Right kidney (tissue), 9 donors: ENCODE measurements at places on chromosomes 12 and 14.

- no peak for DNase-seq
Measured at GRCh38 chr14:87944987-87945604, 47.9 kb downstream of the GALC start.

GRCh38 chr12:73421832-73422231, 1115.8 kb upstream of the ATXN7L3B start:
- no peak for DNase-seq

DNA sequence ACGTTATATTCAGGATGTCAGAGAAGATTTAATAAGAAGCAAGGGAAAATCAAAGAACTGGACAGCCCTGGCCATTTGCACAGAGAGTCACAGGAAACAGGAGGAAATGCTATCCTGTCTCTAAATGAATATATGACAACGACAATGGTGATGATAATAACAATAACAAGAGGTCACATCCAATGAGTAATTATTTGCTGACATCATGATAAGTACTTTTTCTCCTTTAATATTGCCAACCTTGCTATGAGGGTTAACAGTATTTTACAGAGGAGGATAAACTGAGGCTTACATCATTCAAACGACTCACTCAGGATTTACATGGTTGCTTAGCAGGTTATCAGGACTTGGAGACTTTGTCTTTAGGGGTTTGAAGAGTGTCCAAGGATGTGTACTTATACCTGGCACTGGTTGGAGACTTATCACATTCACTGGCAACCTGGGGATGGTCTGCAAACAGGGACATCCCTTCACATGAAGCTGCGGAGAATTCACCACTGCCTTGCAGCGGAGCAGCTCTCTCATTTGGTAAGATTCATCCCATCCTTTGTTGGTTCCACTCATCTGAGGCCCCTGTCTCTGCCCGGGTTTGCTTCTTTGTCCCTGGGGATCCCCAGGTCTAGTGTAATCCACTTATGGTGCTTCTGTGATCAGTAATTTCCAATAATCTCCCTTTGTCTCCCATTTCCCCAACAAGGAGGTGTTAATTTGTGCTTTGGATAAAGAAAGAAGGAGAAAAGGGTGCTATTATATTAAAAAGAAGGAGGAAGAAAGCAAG, 637.8 kb downstream of the BCL11B start:
- no peak for DNase-seq

- no peak for DNase-seq
Measured at GRCh38 chr14:35123388-35123703, 994 bp downstream of the PRORP start.

DNA sequence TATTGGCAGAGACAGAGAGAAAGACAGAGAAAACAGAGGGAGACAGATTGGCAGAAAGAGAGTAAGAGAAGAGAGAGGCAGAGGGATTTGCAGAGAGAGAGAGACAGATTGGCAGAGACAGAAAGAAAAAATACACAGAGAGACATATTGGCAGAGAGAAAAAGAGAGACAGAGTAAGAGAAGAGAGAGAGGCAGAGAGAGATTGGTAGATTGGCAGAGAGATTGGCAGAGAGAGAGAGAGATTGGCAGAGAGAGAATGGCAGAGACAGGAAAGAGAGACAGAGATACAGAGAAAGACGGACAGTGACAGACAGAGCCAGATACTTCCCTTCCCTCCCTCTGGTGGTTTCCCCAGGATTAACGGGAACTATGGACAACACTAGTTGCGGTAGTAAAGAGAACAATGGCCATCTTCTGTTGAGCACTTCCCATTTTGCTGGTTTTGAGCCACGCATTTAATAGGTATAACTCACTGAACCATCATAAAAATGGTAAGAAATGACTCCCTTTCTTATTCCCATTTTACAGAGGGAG, 2.6 kb upstream of the NOS1 start:
- no peak for DNase-seq

- no peak for DNase-seq
Measured at GRCh38 chr12:115570069-115570777, 707.3 kb downstream of the MED13L start.

DNA sequence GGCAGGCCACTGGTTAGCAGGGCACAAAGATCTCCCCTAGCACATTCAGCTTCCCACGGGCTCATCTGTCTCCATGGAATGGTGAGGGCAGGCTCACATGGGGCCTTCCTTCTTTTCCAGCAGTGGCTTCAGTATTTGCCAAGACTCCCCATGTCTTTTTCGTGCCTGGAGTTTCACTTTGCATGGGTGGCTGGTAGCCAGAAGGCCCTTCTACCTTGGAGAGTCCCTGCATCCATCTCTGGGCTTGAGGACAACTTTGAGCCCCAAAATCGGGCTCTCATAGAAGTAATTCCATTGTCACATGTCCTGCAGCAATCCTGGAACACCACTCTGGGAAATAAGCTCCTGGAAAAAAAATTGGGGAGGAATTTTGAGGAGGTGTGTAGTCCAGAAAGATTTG, 42.1 kb downstream of the NFKBIA start:
- DNase-seq: no peak

GRCh38 chr14:56423544-56423943, 156.1 kb upstream of the TMEM260 start:
- no peak for DNase-seq

- no peak for DNase-seq
Measured at GRCh38 chr12:86838711-86839110, 582.5 kb upstream of the MGAT4C start.

GRCh38 chr12:32693036-32693435, 13.9 kb downstream of the DNM1L start:
- no peak for DNase-seq

- no peak for DNase-seq
Measured at GRCh38 chr14:54194501-54194900, 202.3 kb upstream of the CDKN3 start.
